ENCODE measurements at places on chromosomes 3 and 15.

GRCh38 chr3:188153437-188154013 is 432 bp upstream of the LPP start:
- peak; percentile 19 for DNase-seq

GRCh38 chr15:40340038-40340739 is 550 bp downstream of the CCDC9B start:
- no peak for DNase-seq

DNA sequence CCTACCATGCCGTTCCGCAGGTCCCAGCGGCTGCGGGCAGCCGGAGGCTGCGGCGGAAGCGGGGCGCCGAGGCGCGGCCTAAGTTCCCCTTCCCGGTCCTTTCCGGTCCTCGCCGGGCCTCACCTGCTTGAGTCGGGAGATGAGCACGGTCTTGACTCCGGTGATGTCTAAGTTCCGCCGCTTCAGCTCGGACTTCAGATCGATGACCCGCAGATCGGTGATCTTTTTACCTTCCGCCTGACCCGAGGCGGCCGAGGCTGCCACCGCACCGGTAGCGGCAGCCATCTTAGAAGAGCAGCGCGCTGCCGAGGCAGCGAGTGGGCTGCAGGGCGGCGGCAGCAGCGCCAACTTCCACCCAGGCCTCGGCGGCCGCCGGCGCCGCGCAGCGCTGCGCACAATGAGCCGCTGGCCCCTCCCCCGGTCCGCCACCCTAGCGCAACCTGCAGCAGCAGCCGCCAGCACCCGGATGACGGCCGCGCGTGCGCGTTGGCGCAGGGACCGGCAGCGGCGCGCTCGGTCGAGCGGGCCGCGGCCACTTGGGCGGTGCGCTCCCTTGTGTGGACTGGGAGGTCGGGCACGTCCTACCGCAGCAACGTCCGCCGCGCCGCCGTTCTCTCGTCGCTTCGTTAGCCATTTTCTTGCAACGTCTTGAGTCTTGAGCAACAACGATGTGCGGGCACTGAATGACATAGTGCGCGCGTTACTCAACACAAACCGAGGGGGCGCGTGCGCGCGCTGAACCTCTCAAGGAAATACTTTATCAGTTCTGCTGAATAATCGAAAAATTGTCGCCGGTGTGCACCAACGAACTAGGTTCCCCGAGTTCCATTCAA is at the start of gene SLTM:
Gene SLTM (minus strand): TSS at position 399 of the 833 bp plus-strand sequence. CDS start 114 bp downstream, at position 285.
- peak; percentile 86 for DNase-seq

- no peak for DNase-seq
Observed at GRCh38 chr15:63763476-63764123, 70.1 kb downstream of the HERC1 start.

GRCh38 chr15:69328080-69328479 is 29.4 kb downstream of the PAQR5 start:
- DNase-seq = no peak

DNA sequence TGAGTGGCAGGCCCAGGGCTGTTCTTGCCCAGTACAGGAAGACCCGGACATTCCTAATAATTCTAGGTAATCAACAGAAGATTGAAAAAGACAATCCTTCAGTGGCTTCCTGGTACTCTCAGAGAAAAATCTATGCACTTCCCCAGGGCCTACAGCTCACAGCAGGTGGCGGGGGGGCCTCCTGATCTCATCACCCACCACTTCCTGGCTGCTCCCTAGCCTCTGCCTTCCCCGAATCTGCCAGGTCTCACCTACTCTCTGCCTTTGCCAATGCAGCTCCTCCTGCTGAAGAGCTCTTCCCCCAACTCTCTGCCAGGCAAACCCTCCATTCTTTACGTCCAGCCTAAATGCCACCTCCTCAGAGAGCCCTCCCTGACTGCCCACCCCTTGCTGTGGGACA is 37.5 kb downstream of the EHD4 start:
- peak; percentile 59 for DNase-seq

DNA sequence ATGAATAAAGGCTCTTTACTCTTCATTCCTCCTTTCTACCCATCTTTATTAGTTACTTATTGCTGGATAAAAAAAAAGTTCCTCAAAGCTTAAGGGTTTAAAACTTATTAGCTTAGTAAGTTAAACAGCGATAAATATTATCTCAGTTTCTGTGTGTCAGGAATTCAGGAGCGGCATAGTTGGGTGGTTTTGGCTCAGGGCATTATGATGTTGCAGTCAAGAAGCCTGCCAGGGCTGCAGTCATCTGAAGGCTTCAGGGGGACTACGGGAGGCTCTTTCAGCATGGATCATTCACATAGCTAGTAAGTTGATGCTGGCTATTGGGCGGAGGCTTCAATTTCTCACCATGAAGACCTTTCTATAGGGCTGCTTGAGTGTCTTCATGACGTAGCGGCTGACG is 1.9 kb upstream of the DLG1 start:
- DNase-seq = no peak

GRCh38 chr3:55200906-55201305 is 273.0 kb upstream of the LRTM1 start:
- DNase-seq = no peak

GRCh38 chr15:27238209-27238608 is 267.2 kb downstream of the GABRG3 start:
- DNase-seq = no peak

GRCh38 chr3:133820129-133820528 is 14.5 kb downstream of the SRPRB start:
- no peak for DNase-seq

- DNase-seq = no peak
Observed at GRCh38 chr3:96700322-96701315, 113.8 kb upstream of the EPHA6 start.

DNA sequence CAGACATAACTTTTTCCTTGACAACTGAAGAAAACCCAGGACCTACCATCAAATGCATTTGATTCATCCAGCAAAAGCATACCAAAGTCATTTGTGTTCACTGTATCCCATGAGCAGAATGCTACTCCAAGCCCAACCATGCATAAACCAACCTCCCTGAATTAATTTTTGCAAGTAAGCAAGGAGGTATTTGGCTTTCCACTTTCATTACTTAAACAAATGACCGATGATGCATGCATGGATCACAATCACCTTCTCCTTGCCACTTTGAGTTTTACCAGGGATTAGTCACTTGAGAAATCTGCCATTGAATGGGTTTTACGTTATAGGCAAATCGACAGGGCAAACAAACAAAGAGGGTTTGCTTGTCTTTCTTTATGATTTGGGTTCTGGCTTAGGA is 214.8 kb downstream of the FMN1 start:
- no peak for DNase-seq

DNA sequence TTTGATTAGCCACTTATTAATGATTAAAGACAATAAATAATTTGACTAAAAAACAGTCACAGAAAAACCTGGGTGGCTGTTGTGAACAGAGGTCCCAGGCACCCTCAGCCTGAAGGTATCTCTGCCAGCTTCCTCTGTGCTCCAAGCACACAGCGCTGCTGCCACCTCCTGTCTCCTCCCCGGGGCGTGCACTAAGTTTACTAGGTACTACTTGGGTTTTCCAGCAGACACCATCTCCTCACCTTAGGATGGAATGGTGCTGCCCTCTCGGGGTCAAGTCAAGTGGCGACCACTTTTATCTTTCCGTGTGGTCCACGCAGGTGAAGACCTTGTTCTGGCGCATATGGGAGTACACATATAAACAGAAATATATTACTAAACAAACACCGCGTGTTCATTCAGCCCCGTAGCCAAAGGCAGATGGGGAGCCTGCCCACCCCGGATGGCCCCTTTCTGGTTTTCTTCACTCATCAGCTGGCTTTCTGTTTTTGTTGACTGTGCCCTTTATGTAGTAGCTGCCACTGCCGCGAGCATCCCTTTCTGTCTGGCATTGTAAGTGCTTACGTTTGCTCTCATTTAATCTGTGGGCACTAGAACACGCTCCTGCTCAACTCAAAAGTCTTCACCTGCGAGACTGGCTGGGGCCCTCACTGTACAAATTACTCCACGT is 128.0 kb downstream of the LRIG1 start:
- DNase-seq = no peak

DNA sequence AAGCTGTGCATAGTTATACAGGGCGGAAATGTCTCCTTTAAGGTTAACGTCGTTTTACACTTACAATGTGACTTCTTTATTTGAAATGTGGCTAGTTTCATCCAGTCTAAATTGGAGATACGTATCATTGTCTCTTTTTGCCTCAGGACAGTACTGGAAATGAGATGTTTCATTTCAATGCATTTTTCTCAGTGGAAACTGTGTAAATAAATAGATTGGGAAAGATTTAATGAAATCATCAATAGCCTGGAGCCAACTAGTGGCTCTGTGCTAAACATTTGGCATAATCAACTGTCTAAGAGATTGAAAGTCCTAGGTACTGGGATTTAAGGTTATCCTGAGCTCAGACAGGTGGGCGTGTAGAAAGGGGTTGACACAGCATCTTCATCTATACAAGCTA is 691.5 kb upstream of the CCDC54 start:
- no peak for DNase-seq

DNA sequence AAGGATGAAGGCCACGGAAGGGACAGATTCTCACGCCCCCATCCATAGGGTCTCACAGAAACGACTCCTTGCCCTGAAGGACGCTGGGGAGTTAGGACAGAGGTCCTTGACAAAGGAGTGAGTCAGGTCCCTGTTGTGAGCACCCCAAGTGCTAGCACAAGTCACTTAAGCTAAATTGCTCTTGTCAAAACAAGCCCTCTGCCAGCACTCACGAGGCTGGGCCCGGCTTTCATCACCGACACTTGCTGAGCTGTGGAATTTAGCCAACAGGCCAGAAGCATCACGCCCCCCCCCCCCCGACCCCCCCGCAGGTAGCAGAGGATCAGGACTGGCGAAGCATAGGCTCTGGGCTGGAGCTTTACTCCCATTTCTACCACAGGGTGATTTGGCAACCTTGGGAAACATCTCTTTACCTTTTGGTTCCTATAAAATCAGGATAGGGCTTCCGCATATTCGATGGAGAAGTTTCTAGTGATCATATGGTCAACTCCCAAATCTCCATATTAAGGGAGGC is 75.4 kb downstream of the ADCY5 start:
- no peak for DNase-seq

- DNase-seq = no peak
Observed at GRCh38 chr3:104555728-104556127, 811.0 kb upstream of the ALCAM start.

DNA sequence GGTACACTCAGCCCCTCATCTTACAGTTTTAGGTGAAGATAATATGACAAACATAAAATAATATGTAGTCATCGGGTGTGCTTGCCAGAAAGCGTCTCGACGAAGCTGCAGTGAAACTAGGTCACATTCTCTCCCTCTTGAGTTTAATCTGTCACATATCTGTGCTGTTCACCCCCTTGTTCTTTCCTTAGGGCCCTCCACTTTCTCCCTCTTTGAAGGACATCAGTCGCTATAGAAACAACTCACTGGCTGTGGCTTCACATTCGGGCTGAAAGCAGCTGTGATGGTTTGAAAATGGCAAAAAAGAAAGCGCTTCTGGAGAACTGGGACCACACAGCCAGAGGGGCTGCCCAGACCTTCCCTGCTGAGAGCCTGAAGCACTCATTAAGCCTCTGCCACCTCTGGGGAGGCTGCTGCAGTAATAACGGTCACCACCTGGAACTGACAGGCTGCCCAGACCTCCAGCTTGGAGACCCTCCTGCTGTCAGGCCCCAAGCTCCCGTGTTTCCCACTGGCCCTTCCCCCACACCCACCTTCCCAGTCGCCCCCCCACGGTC is 50.3 kb downstream of the ABTB1 start:
- DNase-seq = no peak

DNA sequence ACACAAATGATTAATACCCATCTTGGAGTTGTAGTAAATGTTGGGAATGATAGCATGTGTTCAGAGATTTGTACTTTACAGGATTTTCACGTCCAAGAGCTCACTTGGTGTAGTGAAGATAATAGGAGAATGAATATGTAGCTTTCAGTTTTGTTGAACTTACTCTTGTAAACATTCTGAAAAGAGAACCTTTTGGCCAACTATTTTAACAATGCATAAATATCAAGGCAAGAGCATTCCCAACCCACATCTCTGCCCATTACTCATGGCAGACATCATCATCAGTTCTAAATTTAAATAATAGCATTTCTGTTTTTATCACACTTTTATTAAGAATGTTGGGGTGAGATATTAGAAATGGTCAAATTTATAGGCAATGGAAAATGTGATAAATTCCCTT is 465.2 kb upstream of the TPRG1 start:
- no peak for DNase-seq

DNA sequence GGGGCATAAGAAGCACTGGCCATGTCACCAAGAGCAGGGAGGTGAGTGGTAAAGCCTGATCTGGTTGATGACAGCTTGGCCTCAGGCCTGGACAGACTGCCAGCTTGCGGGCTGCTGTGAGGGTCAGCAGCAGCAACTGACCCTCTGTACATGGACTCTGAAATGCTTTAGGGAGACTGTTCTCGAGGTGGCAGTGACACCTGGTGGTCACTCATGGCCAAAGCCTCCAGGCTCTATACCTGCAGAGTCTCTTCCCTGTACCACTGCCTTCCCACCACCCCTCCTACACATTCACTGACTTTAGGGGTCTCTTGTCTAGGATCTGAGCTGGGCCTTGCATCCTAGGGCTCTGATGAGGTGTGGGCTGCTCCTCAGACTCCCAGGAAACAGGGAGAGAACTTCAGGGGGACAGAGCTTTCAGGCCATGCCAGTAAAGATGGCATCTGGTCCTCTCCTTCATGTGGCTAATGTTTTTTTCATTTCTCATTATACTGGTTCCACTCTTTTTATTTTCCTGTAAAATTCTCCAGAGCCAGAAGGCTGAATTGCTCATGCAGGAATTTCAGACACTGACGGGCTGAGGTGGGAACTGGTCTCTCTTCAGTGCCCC is 17.2 kb upstream of the TIMP4 start:
- no peak for DNase-seq

GRCh38 chr3:23161308-23161707 is 41.8 kb upstream of the UBE2E2 start:
- DNase-seq = no peak

- peak; percentile 31 for DNase-seq
Observed at GRCh38 chr3:108818404-108818803, 4.2 kb upstream of the TRAT1 start.

GRCh38 chr3:169604568-169604967 is 58.9 kb downstream of the MECOM start:
- DNase-seq = no peak

GRCh38 chr3:151969026-151969642 is 95.7 kb downstream of the SUCNR1 start:
- no peak for DNase-seq

- no peak for DNase-seq
Observed at GRCh38 chr3:108669208-108669607, 79.7 kb downstream of the DZIP3 start.

DNA sequence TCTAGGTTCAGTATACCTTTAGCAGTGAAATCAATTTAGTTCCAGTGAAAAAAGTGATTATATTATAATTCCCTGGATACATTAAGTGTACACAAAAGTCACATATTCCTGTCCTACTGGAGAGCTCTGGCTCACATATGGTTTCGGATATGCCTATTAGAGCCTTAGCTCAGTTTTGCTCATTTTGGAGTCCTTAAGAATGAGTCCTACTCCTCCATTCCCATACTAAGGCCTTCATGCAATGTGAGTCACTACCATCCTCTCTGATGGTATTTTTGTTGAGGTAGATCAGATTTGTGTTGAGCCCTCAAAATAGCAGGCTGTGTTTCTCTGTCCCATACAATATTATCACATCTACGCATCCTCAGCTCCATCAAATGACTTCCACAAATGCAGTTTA is 294.2 kb upstream of the COL8A1 start:
- no peak for DNase-seq
